Left ventricle myocardium inferior (tissue), 1 donor: ENCODE measurements at places on chromosomes 7 and 10. TPM values are rescaled to one million over a fixed set of nuclear protein-coding genes. Genes with fewer than 3 reads are reported as not detected.

DNA sequence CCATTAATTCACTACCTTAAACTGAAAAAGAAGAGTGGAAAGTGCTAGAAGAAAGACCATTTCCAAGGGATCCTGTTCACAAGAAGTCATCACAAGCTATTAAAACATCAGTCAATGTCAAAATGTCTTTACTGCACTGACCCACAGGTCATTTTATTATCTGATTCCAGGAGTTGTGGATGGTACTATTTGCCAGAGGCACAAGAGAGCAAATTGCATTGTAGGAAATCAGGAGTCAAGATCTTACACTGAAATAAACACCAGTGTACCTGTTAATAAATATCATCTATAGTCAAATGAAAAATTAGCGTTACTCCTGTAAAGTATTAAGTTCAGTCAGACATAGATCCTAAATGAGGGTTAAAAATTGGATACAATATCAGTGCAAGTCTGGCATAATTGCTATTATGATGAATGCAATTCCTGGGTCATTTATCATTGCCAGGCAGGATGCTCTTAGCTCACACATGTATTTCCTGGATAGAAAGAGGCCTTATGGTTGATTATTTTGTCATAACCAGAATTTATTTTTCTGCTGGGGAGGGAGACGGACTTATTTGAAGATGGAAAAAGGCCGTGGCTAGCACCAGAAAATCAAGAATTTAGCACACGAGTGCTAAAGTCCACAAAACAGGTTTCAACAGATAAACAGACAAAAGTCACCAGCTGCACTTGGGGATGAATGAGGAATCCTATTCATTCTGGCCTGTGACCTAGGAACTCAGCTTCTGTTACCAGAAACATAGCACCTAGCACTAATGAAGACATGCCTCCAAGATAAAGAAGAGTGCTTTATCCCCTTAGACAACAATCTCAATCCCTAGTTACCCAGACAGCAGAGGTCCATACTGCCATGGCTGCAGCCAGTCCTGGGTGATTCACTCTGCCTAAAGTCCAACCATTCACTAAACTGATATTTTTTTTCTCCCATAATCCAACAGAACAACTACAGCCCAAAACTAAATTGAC lies 683.1 kb upstream of the POM121L12 start:
- H3K4me3 ChIP-seq = no peak overlapping the region
- no peaks in the 10 kb centered on the region for H3K27me3 ChIP-seq
- no peaks in the 10 kb centered on the region for H3K4me1 ChIP-seq
- no peak for DNase-seq

GRCh38 chr10:58704226-58704625 lies 191.6 kb downstream of the BICC1 start:
- H3K27me3 ChIP-seq = no peaks in the 10 kb centered on the region
- H3K36me3 ChIP-seq = no peaks in the 10 kb centered on the region
- no peak overlapping the region for H3K27ac ChIP-seq
- no peak for DNase-seq
- H3K4me1 ChIP-seq = no peaks in the 10 kb centered on the region
- H3K4me3 ChIP-seq = no peak overlapping the region

- H3K27me3 ChIP-seq = peaks cover 47% of the 10 kb centered on the region
- DNase-seq = no peak
- no peaks in the 10 kb centered on the region for H3K36me3 ChIP-seq
- no peak overlapping the region for H3K27ac ChIP-seq
- no peak overlapping the region for H3K4me3 ChIP-seq
Measured at GRCh38 chr10:11448190-11448544, 163.3 kb downstream of the USP6NL start.

- H3K27me3 ChIP-seq = no peaks in the 10 kb centered on the region
- H3K36me3 ChIP-seq = no peaks in the 10 kb centered on the region
- no peak overlapping the region for H3K4me3 ChIP-seq
- no peak for DNase-seq
- H3K27ac ChIP-seq = no peak overlapping the region
Measured at GRCh38 chr7:8881916-8882315, 448.5 kb downstream of the NXPH1 start.

DNA sequence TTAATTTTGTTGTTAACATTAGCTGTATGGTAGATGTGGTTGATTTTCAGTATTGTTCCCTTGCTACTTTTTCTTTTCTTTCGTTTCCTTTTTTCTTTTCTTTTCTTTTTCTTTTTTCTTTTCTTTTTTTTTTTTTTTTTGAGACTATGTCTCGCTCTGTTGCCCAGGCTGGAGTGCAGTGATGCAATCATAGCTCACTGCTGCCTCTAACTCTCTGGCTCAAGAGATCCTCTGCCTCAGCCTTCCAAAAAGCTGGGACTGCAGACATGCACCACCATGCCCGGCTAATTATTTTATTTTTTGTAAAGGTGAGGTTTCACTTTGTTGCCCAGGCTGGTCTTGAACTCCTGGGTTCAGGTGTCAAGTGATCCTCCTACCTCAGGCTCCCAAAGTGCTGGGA lies 14.4 kb downstream of the SLC26A3 start:
- H3K27me3 ChIP-seq = no peaks in the 10 kb centered on the region
- H3K27ac ChIP-seq = no peak overlapping the region
- no peaks in the 10 kb centered on the region for H3K36me3 ChIP-seq
- H3K4me1 ChIP-seq = peaks cover 6% of the 10 kb centered on the region
- no peak for DNase-seq

- H3K4me1 ChIP-seq = peaks cover 59% of the 10 kb centered on the region
- peak overlapping the region; percentile 90 for H3K27ac ChIP-seq
- peak overlapping the region; percentile 88 for H3K4me3 ChIP-seq
- DNase-seq = no peak
- H3K27me3 ChIP-seq = no peaks in the 10 kb centered on the region
- H3K36me3 ChIP-seq = peaks cover 2% of the 10 kb centered on the region
Measured at GRCh38 chr10:119893074-119893473, 544 bp downstream of the SEC23IP start.

DNA sequence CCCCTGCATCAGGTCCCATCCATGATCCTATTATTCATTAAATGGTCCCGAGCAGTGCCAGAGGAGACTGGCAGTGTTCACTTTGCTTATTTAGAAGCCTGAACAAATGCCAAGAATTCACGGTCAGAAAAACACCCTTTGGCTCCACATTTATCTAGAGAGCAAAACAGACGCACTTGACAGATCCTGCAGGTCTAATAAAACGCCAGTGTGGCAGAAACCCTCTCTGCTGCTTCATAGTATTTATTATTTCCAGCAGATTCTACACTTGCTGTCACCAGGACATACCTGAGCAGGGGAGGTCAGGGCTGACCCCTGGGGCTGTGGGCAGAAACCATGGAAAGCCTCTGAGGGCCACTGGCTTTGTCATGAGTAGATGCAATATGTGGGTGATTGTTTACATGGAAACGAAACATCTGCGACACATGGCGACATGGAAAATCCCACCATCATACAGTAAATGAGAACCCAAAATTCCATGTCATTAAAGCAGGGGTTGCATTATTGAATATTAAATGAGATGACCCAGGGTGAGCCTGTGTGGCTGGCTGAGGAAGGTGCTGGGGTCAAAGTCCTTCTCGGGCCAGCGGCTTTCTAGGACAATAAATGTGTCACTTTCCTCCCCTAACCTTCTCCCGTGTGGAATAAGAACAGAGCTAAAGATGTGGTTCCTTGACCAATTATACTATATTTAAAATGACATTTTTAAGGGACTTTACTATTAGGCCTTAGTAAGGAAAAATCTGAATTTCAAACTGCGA lies 205.9 kb upstream of the SVIL start:
- H3K27me3 ChIP-seq = no peaks in the 10 kb centered on the region
- peak overlapping the region; percentile 37 for H3K4me3 ChIP-seq
- H3K27ac ChIP-seq = peak overlapping the region; percentile 91
- DNase-seq = no peak

DNA sequence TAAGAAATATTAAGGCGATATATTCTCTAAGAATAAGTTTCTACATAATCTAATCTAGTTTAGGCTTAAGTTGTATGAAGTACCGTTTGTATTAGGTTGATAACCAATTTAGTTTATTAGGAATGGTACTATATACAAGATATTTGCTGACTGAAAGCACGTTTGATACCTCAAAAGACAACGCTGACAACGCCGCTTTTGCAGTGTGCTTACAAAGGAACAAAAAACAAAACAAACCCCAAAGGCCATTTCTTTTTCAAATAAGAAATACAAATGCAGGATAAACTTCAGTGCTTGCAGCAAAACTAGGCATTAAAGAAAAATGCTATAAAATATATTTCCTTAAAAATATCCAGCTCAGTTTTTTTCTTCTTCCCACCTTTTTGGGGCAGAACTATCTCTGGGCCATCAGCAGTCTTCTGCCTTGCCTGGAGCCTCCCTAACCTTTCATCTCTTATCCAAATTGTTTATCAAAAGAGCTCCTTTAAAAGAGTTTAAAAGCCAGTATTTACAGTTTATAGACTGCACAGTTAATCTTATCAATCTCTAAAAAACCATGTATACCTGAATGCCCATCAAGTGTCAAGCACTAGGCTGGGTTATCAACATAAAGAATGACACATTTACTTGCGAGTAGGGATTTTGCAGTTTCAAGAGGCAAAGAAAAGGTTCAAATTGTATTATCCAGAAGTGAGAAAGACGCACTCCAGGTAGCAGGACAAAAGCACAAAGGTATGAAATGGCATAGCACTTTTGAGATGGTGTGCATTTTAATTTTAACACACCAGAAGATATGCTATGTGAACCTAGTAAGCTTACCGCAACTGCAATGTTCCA lies 4.1 kb upstream of the KMT2E start:
- peaks cover 72% of the 10 kb centered on the region for H3K4me1 ChIP-seq
- DNase-seq = no peak
- no peaks in the 10 kb centered on the region for H3K36me3 ChIP-seq
- H3K27me3 ChIP-seq = no peaks in the 10 kb centered on the region
- peak overlapping the region; percentile 100 for H3K27ac ChIP-seq

DNA sequence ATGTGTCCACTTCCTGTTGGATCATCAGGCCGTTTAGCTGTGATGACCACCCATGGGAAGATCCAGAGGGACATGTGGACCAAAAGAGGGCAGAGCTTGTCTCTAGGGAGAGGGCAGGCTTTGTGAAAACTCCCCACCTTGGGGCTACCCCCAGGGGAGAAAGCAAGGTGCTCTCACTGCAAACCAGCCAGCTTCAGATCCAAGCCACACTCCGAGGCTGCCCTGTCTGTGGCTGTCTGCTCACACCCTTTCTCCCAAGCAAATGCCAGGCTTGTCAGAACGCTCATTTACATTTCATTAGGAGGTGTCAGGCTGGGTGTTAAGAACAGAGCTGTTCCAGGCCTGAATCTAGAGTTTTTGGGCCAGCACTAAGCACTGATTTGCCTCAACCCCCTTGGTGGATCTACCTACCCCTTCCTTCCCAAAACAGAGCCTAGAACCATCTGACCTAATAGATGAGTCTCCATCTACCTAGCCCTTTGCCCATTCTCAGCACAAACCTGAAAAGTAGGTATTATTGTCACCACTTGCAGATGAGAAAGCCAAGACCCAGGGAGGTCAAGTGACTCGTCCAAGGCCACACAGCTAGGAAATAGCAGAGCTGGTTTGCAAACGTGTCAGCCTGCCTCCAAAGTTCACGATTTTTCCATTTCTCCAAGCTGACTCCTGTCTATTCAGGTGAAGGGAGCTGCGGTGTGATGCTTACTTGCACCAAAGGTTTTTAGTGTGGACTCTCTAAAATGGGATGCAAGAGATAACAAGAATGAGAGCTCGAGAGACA lies 130.9 kb downstream of the EMX2 start:
- peaks cover 52% of the 10 kb centered on the region for H3K27me3 ChIP-seq
- no peak overlapping the region for H3K4me3 ChIP-seq
- no peak for DNase-seq
- no peak overlapping the region for H3K27ac ChIP-seq
- H3K36me3 ChIP-seq = no peaks in the 10 kb centered on the region

DNA sequence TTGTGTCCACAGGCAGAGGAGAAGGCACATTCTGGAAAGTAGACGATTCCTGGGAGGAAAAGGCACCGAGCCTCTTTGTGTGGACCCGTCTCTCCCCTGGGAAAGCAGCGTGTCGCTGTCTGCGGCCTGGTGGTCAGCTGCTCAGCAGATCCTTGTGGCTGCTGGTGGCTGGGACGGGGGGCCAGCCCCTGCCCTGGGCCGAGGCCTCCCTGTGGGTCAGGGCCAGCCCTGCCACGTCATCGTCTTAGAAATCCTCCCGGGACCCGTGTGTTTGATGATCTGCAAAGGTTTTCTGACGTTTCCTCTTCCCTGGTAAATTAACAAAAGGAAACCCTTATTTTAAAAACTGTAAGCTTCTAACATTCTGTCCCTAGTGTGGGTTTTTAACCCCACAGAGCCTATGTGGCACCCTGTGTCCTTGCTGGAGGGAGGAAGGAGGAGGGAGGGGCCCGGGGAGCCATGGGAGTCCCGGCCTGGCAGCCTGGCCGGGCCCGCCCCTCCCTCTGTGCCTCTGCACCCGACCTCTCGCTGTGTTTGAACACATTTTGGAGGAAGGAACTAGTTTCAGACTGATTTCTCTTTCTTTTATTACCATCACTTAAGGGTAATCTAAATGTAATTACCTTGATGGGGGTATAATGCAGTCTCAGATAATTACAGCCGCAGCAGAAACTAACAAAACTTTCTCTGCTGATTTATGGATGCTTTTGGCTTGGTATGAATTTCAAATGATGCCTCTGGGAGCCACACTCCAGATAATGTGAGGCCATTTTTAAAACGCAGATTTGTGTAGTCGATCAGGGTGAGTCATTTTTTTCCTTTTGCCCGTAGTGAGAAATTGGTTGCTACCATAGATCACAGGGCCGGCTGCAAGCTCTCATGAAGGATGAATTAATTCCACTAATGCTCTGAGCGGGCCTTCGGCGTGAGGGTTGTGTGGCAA lies 85.5 kb downstream of the NKX6-2 start:
- no peaks in the 10 kb centered on the region for H3K27me3 ChIP-seq
- peaks cover 44% of the 10 kb centered on the region for H3K36me3 ChIP-seq
- peak; percentile 14 for DNase-seq
- peak overlapping the region; percentile 35 for H3K27ac ChIP-seq
- H3K4me3 ChIP-seq = no peak overlapping the region
- peaks cover 15% of the 10 kb centered on the region for H3K4me1 ChIP-seq

- peak overlapping the region; percentile 39 for H3K27ac ChIP-seq
- no peak overlapping the region for H3K4me3 ChIP-seq
- no peaks in the 10 kb centered on the region for H3K27me3 ChIP-seq
- DNase-seq = peak; percentile 36
Measured at GRCh38 chr10:89053555-89053954, 63.0 kb downstream of the FAS start.

DNA sequence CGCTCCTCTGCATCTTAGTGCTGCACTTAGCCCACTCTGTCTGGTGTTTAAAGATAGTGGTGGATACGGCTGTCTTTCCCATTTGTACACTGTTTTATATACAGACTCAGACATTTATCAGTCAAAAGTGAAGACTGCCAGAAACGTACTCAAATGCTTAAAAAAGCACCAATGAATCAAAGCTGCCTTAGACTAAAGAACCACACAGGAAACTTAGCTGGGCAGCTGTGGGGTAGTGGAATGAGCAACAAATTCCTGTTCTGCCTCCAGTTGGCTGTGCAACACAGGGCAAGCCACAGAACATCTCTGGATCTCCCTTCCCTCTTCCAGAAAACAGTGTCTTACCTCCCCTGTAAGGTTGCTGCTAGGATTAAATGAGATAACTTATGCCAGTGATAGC lies 76.0 kb downstream of the ATXN7L1 start:
- no peaks in the 10 kb centered on the region for H3K27me3 ChIP-seq
- no peaks in the 10 kb centered on the region for H3K36me3 ChIP-seq
- no peak overlapping the region for H3K4me3 ChIP-seq

The GRID2IP gene
- total RNA-seq = not detected

The SUN3 gene
- total RNA-seq = not detected

The AGR2 gene
- not detected for total RNA-seq

The UCMA gene
- total RNA-seq = not detected

The SLC29A4 gene
- total RNA-seq = 3.7 TPM

The OR9A2 gene
- total RNA-seq = not detected

The TAS2R5 gene
- 0.47 TPM for total RNA-seq

The CYP2C19 gene
- total RNA-seq = not detected

The TMEM176B gene
- total RNA-seq = 34.0 TPM
